Stimulated activated CD4-positive, alpha-beta T cell treated with anti-CD3 and anti-CD28 coated beads, Interleukin-2, amount 100 ng/mL, for 4 hours (primary cell): ENCODE measurements at places on chromosomes 2 and 18.

DNA sequence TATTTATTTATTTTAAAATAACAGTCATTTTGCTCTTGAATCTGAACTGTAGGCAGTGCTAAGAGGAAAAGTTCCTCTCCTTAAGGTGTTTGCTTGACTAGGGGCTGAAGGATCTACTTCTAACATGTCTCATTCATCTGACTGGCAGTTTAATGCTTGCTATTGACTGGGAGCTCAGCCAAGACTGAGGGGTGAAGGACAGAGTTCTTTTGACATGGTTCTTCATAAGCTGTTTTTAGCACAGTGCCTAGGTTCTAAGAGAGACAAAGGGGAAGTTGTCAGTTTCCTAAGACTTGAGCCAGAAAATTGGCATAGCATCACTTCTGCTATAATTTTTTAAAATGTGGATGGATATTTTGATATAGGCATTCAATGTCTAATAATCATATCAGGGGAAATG lies 73.0 kb downstream of the COMMD1 start:
- no peak for DNase-seq

- no peak for DNase-seq
Observed at GRCh38 chr18:8626414-8627106, 17.3 kb downstream of the RAB12 start.

- no peak for DNase-seq
Observed at GRCh38 chr2:120876526-120877280, 141.0 kb downstream of the GLI2 start.

- no peak for DNase-seq
Observed at GRCh38 chr2:158042245-158042644, 59.4 kb upstream of the UPP2 start.

GRCh38 chr18:23563377-23564043 lies 22.8 kb downstream of the NPC1 start:
- DNase-seq = no peak

DNA sequence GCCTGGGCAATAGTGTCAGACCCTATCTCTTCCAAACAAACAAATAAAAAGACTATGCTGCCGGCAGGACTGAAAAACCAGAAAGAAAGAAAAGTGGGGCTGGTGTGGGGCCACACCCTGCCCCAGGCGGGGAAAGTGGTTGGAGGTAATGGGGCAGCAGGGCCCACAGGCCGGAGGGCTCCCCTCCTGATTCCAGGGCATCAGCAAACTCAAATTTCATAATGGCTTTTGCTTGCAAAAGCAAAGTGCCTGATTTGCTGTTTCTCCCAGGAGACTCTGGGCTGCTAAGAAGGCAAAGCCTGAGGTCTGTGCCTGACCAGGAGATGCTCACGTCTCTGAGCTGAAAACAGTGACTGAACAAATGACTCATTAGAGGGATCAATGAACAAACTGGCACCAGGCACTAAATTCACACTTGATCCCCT lies 121.9 kb downstream of the HDAC4 start:
- DNase-seq = no peak

DNA sequence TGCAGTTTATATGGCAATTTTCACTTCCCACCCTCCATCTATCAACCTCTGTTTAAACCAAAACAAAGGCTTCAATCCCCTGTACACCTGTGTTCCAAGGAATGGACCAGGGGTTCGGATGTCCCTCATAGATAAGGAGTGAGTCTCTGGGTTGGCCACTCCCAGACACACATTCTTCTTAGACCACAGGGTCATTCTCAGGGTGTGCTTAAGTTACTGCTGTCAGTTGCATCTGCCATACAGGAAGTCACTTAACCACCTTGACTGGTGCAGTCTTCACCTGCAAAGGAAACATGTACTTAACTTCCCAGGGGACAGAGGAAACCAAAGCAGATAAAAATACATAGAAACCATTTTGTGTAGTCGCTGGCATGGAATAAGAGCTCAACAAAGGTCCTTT lies 151.0 kb upstream of the NDUFV2 start:
- no peak for DNase-seq

GRCh38 chr2:36376319-36376765 lies 20.8 kb downstream of the CRIM1 start:
- no peak for DNase-seq

- DNase-seq = no peak
Observed at GRCh38 chr2:62871506-62871905, 166.0 kb downstream of the EHBP1 start.

- no peak for DNase-seq
Observed at GRCh38 chr2:197801033-197801432, 3.4 kb upstream of the PLCL1 start.

GRCh38 chr2:73112026-73112912 lies 479 bp downstream of the RAB11FIP5 start:
- peak; percentile 6 for DNase-seq

GRCh38 chr2:45332094-45332493 lies 279.0 kb downstream of the SRBD1 start:
- no peak for DNase-seq

DNA sequence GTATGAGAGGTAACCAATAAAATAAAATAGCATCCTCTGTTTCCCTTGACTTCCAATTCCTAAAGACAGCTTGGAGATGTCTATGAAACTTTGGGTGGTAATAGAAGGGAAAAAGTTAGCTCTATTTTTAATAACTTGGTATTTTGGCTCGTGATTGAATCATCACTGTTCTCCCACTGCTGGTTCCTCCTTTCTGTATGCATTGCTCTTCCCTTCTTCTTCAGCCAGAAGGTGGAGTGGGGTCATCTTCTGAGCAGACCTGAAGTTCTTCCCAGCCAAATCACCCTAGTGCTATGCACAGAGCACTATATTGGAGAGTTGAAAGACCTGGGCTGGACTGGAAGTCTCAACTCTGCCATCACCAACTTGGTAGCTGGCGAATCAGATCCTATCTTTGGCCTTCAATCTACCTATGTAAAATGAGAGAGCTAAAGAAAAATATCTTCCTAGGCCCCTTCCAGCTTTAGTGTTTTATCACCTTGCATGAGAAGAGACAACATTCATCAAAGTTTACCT lies 54.1 kb downstream of the CPO start:
- DNase-seq = no peak

GRCh38 chr2:100359576-100359975 lies 37.3 kb upstream of the LONRF2 start:
- DNase-seq = no peak

GRCh38 chr18:36693931-36694620 lies 134.7 kb downstream of the TPGS2 start:
- DNase-seq = no peak

GRCh38 chr2:198008230-198008629 lies 203.8 kb downstream of the PLCL1 start:
- DNase-seq = no peak

DNA sequence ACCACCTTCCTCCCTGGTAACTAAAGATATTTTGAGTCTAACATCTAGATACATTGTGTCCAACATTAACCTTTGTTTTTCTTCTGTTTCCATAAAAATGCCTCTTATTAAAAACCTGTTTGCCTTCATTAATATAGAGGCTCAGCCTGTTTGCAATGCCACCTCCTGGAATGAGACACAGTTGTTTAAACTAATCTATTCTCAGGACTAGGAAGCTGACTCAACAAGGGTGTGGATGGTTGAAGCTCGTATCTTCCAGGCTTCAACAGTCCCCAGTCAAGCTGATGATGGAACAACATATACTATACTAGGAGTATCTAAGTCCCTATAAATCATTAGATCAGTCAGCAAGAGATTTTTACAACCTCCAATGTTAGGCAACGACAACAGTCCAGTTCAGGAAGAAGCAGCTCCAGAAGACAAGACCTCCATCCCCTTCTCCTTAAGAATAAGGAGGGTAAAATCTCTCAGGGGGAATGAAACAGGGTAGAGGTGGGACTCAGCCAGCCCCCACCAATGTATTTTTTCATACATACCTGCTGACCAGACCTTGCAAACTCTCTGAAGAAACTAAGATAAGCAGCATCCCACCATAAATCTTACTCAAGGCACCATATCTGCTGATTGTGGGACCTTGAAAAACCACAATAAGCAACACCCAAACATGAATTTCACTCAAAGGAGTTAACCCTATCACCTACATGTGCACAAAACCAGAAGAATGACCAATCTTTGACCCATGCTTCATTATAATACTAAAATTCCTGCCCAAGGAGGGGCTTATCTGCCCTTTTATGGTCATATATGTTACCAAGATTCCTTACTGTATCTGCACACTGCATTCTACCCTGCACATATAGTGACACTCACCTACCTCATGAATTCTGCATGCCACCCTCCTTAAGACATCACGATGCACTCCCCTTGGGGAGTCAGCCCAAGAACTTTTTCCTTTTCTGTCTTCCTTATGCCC lies 21.4 kb downstream of the ZNF24 start:
- DNase-seq = no peak

- no peak for DNase-seq
Observed at GRCh38 chr2:174781996-174782395, 17.7 kb upstream of the CHRNA1 start.

DNA sequence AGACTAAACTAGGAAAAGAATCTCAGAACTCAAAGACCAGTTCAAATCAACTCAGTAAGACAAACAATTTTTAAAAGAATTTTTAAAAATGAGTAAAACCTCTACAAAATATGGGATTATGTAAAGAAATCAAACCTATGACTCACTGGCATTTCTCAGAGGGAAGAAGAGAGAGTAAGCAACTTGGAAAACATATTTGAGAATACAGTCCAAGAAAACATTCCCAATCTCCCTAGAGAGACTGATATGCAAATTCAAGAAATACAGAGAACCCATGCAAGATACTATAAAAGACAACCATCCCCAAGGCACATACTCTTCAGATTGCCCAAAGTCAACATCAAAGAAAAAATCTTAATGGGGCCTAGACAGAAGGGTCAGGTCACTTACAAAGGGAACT lies 162.7 kb downstream of the WDPCP start:
- DNase-seq = no peak

- DNase-seq = no peak
Observed at GRCh38 chr2:57080035-57080434, 896.2 kb downstream of the CCDC85A start.

- no peak for DNase-seq
Observed at GRCh38 chr18:78525366-78526111, 454.1 kb upstream of the SALL3 start.

- DNase-seq = no peak
Observed at GRCh38 chr2:8543060-8543382, 138.8 kb upstream of the ID2 start.

DNA sequence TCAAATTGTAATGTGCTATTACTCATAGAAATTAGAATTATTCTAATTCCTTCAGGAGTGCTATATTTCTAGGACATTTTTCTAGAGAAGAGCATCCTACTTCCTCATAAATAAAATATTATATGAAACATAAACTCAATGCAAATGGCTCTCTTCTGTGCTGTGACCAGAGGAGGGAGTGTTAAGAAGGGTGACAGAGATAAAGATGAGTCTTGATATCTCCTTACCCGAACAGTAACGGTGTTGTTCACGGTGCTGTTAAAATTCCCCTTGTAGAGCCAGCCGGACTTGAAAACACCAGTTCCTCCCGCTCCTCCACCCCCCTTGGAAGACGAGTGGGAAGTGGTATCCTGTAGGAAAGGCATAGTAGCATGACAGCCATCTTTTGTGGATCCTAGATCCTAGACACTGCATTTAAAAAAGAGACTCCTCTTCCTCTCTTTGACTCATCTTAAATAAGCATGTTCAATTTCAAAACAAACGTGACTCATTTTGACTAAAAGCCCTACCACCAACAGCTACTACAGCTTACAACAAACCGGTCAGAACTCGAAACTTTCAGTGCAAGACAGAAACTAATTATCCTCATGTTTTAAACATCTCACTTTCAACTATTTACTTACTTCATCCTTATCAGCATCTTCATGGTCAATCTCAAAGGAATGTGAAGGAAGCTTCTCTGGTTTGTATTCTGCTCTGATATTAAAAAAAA lies 156.3 kb downstream of the DOCK10 start:
- DNase-seq = no peak

GRCh38 chr18:2654928-2655177 lies 673 bp upstream of the SMCHD1 start:
- peak; percentile 76 for DNase-seq

DNA sequence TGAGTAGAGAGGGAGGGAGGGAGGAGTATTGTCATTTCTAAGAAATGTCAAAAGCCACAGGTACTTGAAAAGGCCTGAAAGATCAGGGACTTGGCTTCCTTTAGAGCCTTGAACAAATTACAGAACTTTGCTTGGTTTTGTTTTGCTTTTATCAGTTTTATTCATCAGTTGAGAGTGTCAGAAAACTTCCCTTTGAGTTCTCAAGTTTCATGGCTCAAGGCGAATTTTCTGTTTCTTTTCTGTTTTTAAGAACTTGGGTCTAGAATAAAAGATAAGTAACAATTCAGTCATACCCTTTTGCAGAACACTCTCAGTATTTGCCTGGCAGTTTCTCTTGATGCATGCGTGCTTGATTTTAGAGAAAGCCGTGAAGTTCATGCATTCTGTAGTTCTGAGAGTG lies 531.9 kb downstream of the PARD3B start:
- DNase-seq = no peak

DNA sequence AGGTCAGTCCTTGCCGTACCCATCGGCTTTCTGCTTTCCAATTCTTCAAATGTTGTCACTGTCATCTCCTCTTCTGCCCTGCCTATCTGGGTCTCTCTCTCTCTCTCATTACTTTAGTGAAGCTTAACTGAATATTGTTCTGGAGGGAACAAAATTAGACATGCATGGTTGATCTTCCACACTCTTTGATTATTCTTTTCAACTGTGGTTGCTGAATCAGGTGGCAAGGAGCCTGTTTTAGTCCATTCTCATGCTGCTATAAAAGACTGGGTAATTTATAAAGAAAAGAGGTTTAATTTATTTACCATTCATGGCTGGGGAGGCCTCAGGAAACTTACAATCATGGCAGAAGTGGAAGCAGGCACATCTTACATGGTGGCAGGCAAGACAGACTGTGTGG lies 157.9 kb downstream of the ARL4C start:
- no peak for DNase-seq

- DNase-seq = no peak
Observed at GRCh38 chr2:172412984-172413492, 14.3 kb upstream of the ITGA6 start.

DNA sequence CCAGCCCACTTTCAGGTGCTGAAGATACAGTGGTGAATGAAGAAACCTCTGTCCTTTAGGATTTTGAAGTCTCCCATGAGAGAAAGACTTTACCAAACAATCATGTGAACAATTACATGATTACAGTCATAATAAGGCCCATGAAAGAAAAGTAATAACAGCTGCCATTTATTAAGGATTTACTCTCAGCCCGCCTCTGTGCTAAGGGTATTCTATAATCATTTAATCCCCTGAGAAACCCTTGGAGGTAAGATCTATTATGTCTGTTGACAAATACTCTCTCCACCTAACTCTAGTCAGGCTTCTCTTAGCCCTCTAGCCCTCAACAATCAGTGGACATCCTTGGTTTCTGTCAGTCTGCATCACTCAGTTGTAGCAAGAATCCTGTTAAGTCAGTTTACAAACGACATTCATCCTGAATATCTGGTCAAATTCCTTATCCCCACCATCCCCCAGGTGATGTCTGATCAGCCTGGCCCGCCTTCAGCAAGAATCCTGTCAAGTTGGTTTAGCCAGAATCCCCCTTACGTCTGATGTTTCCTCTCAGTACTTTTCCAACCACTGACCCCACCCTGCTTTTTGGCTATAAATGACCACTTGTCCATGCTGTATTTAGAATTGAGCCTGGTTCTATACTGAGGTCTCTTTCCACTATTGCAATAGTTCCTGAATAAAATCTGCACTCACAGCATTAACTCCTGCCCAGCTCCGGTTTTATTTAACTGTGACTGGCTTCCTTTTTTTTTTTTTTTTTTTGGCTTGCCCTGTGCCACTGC lies 12.2 kb upstream of the SOCS6 start:
- DNase-seq = no peak
